ENCODE measurements at places on chromosomes 12 and 14.
A peak's percentile ranks its signal among the peaks of the same experiment; 100 is the strongest.

DNA sequence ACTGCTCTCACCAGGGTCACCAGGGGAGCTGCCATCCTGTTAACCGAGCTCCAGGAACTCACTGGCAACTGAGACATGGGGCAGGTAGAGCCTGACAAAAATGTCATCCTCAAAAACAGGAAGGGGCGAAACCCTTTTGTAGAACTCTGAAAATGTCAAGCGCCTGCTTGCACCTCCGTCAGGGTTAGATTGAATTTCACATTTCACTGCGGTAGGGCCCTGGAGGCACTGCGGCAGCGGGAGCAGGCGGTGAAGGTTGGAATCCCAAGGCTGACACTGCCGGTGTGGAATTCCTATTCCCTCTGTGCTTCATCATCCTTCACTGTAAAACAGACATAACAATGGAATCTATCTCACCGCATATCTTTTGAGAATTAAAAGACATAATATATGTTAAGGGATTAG, 142.8 kb upstream of the TMCC3 start:
- no peak for DNase-seq

- no peak for DNase-seq
Observed at GRCh38 chr14:72982146-72982708, 44.7 kb downstream of the ZFYVE1 start.

- no peak for DNase-seq
Observed at GRCh38 chr14:104352493-104353220, 214.3 kb downstream of the KIF26A start.

DNA sequence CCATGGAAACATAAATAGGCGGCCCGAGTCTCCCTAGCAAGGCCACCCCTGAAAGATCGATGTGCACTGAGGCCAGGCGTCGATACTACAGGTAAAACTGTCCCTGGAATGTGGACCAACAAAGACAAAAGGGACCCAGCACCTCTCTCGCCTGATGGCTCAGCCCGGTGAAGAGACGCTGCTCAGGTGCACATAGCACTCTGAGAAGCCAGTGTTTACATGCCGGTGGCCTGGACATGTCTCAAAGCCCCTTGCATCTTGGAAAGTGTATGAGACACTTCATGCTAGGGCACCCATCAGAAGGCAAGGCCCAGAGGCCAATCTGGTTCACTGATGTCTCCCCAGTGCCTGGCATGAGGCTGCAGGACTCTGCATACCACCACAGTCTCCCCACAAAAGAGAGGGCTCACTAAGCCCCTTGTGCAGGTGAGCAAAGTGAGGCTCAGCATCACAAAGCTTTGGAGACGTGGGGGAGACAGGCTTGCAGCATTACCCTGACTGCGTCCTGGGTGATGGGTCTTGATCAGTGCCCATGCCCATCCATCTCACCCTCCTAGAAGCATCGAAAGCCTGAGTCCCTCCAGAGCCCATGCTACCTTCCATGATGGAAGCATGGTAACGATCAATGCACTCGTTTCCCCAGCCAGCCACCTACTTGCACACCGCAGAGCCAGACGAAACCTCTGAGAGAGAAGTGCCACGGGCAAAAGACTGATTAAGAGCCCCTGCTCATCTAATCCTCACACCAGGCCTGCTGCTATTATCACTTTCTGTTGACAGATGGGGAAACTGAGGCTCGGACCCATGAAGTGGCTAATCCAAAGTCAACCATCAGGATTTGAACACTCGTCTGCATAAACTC, 16.1 kb downstream of the BCL11B start:
- DNase-seq, result no peak

GRCh38 chr12:131001493-131001892, 47.8 kb downstream of the ADGRD1 start:
- DNase-seq, result no peak

DNA sequence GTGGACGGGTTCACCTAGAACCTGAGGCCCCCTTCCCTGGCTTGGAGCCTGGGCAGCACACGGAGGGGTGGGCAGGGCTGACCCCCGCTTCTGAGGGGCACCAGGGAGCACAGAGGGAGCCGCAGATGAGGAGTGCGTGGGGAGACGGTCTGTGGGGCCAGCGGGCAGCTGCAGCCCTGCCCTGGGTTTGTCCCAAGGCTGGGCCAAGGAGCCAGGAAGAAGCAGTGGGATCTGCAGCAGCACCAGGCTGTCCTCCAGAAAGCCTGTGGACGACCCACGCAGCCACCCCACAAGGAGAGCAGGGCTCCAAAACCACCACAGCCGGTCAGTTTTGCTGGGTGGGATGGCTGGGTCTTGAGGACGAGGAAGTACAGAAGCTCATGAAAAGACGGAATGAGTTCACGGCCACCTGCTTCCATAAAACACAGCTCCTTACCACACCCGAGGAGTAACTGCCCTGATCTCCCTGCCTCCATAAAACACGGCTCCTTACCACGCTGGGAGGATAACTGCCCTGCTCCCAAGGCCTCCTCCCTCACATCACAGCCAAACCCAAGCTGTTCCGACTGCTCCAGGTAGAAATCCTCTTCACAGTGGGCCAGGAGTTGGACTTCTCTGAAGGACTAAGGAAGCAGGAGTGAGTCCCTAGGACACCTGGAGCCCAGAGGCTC, 9.9 kb upstream of the GOLGA3 start:
- no peak for DNase-seq

GRCh38 chr12:2373307-2373706, 320.5 kb downstream of the CACNA1C start:
- no peak for DNase-seq

- no peak for DNase-seq
Observed at GRCh38 chr14:34251662-34252061, 210.4 kb downstream of the SPTSSA start.

- no peak for DNase-seq
Observed at GRCh38 chr14:90808759-90809529, 7.3 kb downstream of the TTC7B start.

DNA sequence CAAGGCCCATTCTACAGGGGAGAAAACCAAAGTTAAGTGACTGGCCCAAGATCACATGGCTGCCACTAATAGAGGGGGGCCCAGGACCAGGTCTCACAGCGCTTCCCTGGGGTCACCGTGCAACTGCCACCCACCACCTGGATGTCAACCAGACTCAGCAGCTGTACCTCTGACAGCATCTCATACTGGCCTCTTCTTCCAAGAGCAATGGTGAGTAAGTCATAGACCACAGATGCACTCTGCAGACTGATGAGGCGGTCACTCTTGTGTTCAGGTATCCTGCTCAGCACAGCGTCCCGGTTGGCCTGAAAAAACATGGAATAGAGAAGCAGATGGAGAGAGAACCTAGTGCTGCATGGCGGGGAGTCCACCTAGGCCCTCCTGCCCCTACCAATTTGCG, 139.9 kb downstream of the TTC7B start:
- no peak for DNase-seq

- peak; percentile 19 for DNase-seq
Observed at GRCh38 chr12:15858353-15858752, 23.8 kb upstream of the STRAP start.

GRCh38 chr12:104825408-104825807, 132.7 kb downstream of the SLC41A2 start:
- no peak for DNase-seq

GRCh38 chr12:47712171-47712570, 6.3 kb upstream of the RPAP3 start:
- no peak for DNase-seq

- no peak for DNase-seq
Observed at GRCh38 chr12:95608252-95609033, 57.2 kb upstream of the USP44 start.

- DNase-seq, result no peak
Observed at GRCh38 chr12:119826661-119827445, 50.3 kb downstream of the CIT start.

DNA sequence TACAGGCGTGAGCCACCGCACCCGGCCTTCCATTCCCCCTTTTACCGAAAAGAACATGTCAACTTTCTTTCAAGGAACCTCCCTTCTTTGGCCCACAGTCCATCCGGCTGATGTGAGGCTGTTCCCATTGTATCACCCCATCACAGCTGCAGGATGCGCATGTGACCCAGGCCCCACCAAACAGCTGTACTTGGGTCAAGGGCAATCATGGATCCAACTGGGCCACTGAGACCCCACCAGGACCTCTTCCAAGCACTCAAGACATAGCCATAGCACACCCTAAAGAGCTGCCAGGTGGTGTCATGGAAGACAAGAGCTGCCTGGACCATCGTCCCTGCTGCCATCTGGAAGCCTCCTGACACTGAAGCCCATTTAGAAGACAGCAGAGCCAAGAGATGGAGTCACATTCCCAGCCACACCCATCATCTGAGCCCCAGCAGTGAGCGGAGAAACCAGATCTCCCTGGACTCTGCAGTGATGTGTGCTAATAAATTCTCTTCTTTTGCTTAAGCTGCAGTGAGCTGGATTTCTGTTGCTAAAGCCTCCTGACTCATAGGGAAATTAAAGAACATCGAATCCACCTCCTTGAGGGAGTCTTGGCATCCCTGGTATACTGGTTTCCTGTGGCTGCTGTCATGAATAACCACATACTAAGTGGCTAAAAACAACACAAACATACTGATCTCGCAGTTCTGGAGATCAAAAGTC, 105.6 kb downstream of the KSR2 start:
- DNase-seq, result no peak

GRCh38 chr14:48690349-48690748, 895.8 kb downstream of the RPS29 start:
- no peak for DNase-seq

DNA sequence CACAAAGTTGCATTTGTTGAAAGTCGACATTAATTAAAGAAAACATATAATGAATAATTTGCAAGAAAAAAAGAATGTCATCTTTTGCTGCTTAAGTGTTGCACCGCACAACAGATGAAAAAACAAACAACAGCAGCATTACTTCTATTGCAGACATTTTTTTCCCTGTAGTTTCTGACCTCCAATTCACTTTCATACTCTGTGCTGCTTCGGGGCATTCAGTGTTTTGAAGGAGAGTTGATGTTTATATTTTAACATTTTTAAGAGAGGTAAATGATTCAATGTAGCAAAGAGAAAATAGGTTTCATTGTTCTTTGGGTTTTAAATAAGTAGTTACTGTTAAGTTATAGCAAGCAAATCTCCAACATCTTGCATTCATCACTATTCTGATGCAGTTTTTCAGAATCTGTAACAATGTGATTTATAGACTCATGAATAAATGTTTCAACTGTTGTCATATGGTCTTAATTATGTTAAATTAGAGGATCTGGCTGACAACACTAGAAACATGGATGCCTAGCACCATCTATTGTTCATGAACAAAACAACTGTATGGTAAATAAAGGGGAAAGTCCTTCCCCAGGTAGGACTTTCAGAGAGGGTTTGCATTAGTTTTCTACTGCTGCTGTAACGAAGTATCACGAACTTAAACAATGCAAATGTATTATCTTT, 168.1 kb downstream of the BCAT1 start:
- peak; percentile 19 for DNase-seq

DNA sequence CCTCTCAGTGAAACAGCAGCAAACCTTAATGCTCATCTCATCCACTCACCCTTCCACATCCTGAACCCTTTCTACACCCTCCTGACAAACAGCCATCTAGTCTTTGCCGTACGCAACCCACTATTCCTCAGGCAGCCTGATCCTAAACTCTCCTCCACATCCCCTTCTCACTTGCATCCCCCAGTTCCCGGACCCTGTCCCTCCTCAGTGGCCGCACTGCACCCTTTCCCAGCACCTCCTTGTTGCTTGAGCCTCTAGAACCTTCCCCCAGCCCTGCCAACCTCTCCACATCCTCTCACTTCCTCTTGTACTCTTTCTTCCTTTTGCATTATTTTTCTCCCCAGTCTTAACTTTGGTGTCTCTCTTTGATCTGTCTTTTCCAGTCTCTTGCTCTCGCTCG, 42.9 kb downstream of the IQSEC3 start:
- DNase-seq, result no peak

DNA sequence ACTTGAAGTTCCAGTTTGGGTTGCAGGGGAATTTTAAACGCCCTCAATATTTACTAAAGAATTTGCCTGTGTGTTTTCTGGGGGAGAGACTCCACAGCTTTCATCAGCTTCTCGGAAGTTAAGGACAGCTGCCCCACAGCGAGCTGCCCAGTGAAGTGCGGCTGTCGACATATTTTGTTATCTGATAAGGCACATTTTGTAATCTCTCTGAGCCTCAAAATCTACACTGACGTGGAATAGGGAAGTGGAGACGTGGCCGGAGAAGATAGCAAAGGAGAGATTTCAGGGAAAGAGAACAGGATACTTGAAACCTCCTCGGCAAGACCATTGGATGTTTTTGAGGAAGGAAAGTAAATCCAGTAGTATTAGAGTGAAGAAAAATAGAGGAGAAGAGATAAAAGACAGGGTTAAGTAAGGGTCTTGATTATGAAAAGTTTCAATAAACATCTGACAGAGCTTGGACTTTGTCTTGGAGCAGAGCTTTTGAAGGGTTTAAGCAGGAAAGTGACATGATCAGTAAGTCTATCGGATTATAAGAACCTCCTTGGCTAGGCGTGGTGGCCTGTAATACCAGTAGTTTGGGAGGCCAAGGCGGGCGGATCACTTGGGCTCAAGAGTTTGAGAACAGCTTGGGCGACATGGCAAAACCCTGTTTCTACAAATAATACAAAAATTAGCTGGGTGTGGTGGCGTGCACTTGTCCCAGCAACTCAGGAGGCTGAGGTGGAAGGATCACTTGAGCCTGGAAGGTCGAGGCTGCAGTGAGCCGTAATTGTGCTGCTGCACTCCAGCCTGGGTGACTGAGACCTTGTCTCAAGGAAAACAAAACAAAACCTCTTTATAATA, 1.1 kb downstream of the POLR3B start:
- DNase-seq, result no peak

DNA sequence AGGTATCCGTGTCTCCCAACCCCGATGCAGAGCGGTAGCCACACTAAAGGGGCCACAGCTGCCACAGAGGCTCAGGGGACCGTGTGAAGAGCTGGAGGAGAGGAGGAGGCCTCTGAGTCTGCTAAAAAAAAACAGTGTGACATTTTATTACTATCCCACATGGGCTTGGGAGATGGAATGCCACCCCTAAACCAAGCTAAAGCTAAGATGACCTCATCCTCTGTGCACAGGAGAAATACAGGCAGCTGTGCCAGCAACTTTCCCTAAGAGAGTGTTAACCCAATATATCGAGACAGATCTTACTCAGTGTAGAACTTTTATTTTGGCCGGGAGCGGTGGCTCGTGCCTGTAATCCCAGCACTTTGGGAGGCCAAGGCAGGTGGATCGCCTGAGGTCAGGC, 18.0 kb downstream of the BCL2L14 start:
- DNase-seq, result no peak

- DNase-seq, result no peak
Observed at GRCh38 chr12:106987846-106988245, 900 bp upstream of the MTERF2 start.

DNA sequence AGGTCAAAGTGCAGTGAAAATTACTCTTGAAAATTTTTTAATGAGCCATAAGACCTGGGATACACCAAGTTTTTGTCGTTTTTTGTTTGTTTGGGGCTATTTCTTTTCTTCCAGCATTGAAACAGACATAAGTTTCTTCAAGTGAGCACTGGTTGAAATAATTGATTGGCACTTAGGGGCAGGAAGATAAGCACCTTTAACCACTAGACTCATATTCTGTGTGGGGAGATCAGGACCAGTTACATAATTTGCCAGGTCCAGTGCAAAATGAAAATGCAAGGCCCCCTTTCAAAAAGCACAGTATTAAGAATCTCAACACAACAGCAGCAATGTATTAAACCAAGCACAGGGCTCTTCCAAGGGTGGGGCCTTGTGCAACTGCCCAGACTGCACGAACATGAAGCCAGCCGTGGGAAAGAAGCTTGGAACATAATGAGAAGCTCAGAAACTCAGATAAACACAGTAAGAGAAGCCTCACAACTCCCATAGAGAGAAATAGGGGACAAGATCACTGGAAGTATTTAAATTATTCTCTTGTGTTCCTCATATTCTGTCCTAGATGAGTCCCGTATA, 3.2 kb upstream of the TCP11L2 start:
- no peak for DNase-seq

GRCh38 chr14:24789378-24789884, 155.4 kb upstream of the GZMB start:
- no peak for DNase-seq
